Left renal cortex interstitium (tissue), 4 donors: ENCODE measurements at places on chromosomes 5 and 9. TPM values are rescaled to one million over a fixed set of nuclear protein-coding genes. Genes with fewer than 3 reads are reported as not detected.

Gene LHX6
- polyA plus RNA-seq = 4.5 TPM

Gene GARIN3
- polyA plus RNA-seq = not detected

Gene THBS4
- 17.5 TPM for polyA plus RNA-seq

Gene CYFIP2
- 126 TPM for polyA plus RNA-seq

Gene BTNL8
- polyA plus RNA-seq = 0.51 TPM

Gene DAP
- polyA plus RNA-seq = 123 TPM

Gene SLC6A18
- 0.29 TPM for polyA plus RNA-seq

Gene FOXD4L6
- 0.10 TPM for polyA plus RNA-seq

Gene CCDC183
- 3.7 TPM for polyA plus RNA-seq

Gene OR1J2
- polyA plus RNA-seq = not detected

Gene ABLIM3
- polyA plus RNA-seq = 1.2 TPM

Gene SHLD3
- 5.1 TPM for polyA plus RNA-seq

Gene ANXA2R
- polyA plus RNA-seq = 1.2 TPM

Gene SLC6A19
- polyA plus RNA-seq = 46.6 TPM

Gene HSDL2
- polyA plus RNA-seq = 85.0 TPM

Gene PCDHA4
- polyA plus RNA-seq = 0.57 TPM

Gene SHISAL2B
- polyA plus RNA-seq = not detected

Gene GPRIN1
- 1.6 TPM for polyA plus RNA-seq

Gene FST
- 31.8 TPM for polyA plus RNA-seq

Gene POU5F2
- 0.09 TPM for polyA plus RNA-seq

Gene ZNF879
- 8.5 TPM for polyA plus RNA-seq

Gene CLINT1
- polyA plus RNA-seq = 110 TPM

Gene PTPA
- polyA plus RNA-seq = 123 TPM

Gene SLC4A9
- polyA plus RNA-seq = 17.6 TPM

Gene SLC35A4
- 85.7 TPM for polyA plus RNA-seq

Gene SPATA9
- 2.1 TPM for polyA plus RNA-seq

Gene LRRC19
- polyA plus RNA-seq = 13.1 TPM

Gene CNOT6
- 48.8 TPM for polyA plus RNA-seq

Gene ZNF189
- polyA plus RNA-seq = 35.6 TPM

Gene SPINK13
- 0.79 TPM for polyA plus RNA-seq

Gene EQTN
- not detected for polyA plus RNA-seq

Gene KCNV2
- polyA plus RNA-seq = 0.38 TPM

Gene GFI1B
- 0.94 TPM for polyA plus RNA-seq

Gene SLC24A2
- polyA plus RNA-seq = 0.14 TPM

Gene CNTNAP3
- 3.4 TPM for polyA plus RNA-seq

Gene TMEM267
- polyA plus RNA-seq = 20.4 TPM

Gene PCDHGA4
- 2.1 TPM for polyA plus RNA-seq

Gene FBP2
- 0.08 TPM for polyA plus RNA-seq

Gene PTPN3
- 42.9 TPM for polyA plus RNA-seq

Gene DOCK2
- polyA plus RNA-seq = 3.4 TPM

Gene TRMO
- polyA plus RNA-seq = 19.2 TPM

Gene SLC6A3
- polyA plus RNA-seq = 0.76 TPM
